ENCODE measurements at places on chromosomes 2 and 18.

- no peak for DNase-seq
These were observed 52.0 kb upstream of the TNP1 start for GRCh38 chr2:216911886-216912285.

DNA sequence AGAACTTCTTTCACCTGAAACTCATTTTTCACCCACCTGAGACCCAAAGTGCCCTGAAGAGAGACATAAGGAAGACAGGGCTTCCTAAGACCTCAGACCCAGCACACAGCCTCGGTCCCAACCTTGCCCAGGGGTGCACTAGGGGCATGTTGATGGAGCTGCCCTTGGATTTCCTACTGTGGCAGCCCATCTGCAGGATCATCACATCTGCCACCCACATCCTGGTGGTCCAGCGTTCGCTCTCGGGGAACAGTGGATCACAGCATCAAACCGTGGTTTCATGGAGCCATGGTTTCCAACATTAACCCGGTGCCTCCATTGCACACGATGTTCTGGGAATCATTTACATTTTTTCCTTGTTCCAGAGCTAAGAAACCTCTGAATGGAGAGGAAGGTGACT lies 186.4 kb downstream of the TFCP2L1 start:
- DNase-seq = no peak

DNA sequence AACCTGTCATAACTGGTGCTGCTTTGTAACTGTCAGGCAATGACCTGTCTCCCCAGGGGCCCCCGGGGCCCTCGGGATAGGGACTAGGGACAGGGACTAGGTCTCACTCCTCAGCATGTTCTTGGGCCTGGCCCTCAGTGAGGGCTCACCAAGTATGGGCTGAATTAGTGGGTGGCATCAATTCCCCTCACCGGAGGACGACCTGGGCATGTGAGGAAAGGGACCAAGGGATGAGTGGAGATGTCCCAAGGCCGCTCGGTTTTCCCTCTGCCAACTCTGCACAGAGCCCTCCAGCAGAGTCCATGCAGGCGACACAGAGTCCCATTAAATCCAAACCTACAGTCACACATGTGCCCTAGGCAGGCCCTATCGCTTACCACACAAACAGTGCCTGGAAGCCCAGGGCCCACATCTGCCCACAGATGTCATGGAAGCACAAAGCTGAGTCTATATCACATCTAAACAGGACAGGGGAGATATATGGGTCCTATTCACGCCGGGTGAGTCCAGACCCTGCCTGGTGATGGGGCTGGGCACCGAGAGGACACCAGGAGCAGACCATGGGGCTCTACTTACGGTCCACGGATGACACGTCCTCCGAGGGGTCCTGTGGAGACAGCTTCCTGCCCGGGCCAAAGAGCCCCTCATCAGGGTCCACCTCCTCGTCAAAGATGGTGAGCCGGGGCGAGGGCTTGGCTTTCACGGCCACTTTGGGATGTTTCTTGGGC lies 26.6 kb downstream of the HS1BP3 start:
- no peak for DNase-seq

DNA sequence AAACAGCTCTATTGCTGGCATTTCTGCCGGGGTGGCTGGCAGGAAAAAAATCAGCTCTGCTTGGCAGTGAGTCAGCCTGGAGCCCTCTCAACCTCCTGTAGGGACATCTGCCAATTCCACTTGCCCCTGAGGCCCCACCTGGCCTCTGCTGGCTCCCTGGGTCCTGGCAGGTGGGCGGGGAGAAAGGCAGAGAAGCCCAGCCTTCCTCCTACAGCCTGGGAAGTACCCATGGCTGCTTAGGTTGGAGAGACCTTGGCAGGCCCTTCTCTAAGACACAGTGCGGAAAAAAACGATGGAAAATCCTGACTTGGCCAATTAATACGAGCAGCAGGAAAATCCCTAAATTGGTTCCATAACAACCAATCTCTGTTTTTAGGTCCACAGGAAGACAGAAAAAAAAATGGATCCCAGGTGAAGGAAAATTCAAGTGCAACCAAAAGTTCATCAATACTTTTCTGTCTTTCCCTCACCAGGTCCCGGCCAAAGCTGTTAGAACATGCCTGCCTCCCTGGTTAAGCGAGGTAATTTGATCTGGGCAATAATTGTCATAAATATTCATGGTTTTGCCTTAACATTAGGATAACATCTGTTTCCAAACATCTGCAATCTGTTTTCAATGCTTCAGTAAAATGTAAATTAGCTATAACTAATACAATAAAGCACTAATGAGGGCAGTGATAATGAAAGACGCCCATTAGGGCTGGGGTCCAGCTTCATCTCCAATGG lies 245.9 kb downstream of the TFCP2L1 start:
- DNase-seq = no peak

DNA sequence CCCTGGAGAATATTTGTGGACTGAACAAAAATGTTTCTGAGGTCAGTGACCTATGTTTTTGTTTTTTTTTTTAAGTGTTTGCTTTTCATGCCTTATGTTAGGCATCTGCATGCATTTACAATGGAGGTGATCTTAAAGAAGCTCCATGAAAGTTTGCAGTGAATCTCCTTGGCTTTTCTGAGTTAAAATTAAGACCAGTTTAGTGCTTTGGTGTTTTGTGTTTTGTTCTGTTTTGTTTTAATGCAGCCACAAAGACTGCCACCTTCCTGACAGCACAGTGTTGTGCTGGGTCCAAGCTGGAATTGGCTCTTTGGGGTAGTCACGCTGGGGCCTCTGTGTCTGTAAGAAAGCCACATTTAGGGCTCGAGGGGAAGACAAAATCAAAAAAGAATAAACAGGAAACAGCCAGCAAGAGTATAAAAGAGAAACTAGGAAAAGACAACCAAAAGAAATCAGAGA lies 396.2 kb downstream of the ARHGAP15 start:
- DNase-seq = no peak

DNA sequence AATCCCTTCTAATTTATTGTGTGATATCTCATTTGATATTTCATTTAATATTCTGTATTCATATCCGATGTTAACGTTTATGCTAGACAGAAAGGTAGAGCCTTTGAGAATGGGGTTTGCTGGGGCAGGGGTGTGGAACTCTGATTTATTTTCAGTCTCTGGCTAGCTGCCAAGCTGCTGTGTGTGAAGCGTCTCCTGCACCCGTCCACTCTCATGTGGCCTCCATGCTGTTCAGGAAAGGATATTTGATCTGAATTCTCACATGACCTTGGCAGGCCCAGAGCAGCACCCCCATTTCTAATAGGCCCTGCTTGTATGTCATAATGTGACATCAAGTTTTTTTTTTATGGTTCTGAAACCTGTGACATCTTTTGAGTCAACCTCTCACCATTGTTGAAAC lies 1.6 kb downstream of the IL1R1 start:
- no peak for DNase-seq

- no peak for DNase-seq
These were observed 294.1 kb downstream of the SOCS6 start for GRCh38 chr18:70582981-70583380.

GRCh38 chr2:158300394-158300793 lies 156.2 kb downstream of the CCDC148 start:
- DNase-seq = no peak

DNA sequence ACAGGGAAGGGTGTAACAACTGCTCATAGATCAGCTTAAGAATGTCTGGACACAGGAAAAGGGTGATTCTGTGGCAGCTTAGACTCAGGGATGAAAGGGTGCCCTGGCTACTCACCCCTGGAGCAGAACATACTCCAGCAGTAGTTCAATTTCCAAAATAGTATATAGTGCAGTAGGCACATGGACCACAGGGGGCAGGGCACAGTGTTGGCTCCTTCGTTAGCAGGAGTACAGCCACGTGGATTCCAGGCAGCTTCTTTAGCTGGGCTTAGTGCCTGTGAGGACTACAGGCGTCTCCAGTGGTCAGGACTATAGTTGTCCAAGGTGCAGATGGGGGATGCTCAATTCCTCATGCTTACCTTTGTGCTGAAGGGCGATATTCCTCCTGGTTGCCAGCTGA lies 277.5 kb upstream of the DDX18 start:
- DNase-seq = no peak
